Stimulated activated CD4-positive, alpha-beta T cell treated with anti-CD3 and anti-CD28 coated beads, Interleukin-4, amount 100 ng/mL, for 1 hour (primary cell): ENCODE measurements at places on chromosomes 11 and 22.

- no peak for DNase-seq
These were observed 1231.6 kb downstream of the TBC1D22A start for GRCh38 chr22:47994045-47994444.

DNA sequence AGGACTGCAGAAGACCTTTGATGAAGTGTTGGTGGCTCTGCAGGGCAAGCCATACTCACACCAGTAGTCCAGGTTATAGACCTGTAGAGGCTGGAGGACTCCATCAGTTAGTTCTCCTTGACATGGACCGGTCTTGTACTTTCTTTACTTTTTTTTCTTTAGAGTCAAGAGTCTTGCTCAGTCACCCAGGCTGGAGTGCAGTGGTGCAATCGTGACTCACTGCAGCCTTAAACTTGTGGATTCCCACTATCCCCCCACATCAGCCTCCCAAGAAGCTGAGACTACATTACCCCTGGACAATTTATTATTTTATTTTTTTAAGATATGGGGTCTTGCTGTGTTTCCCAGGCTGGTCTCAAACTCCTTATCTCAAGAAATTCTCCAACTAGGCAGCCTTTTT, 49.6 kb upstream of the E2F8 start:
- no peak for DNase-seq

GRCh38 chr11:4161305-4161704, 66.7 kb downstream of the RRM1 start:
- no peak for DNase-seq

DNA sequence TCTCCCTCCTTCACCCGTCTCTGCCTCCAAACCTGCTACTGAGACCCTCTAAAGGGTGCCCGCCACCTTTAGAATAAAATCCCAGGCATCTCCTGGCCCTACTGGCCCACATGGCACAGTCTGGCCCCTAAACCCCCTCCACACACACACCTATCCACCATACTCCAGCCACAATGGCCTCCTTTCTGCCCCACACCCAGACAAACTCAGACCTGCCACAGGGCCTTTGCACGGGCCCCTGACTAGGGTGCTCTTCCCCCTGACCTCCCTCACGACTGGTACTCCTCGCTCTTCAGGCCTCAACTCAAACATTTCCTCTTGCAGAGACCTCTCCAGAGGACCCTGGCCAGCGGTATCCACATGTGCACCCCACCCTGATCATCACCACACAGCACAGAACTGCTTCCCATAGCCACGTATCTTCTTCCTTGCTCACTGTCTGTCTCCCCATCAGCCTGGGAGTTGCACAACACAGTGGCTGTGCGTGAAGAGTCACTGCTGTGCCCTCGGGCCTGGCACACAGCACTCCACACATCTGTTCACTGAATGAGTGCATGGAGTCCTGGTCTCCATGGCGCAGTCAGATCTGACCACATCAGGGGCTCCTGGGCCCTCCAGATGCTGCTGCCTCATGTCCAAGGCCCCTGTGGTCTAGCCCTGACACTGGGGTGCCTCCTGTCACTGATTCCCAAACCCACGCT, 66.2 kb upstream of the TCF20 start:
- DNase-seq = no peak

DNA sequence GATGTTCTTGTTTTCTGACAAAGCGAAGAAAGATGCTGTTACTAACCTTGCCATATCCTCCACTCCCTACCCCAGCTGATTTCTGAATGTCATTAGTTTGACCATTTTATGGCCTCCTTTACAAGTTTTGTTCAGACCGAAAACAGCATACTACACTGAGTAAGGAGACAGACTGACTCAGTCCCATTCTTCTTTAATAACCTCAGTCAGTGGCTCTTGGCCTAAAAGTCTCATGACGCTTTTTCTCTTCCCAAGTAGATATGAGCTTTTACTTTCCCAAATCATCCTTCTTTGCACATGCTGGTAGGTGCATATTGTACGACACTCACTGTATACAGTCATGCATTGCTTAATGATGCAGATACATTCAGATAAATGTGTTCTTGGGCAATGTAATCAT, 8.0 kb upstream of the FIBIN start:
- no peak for DNase-seq

GRCh38 chr11:17596711-17597110, 49.7 kb downstream of the OTOG start:
- no peak for DNase-seq

DNA sequence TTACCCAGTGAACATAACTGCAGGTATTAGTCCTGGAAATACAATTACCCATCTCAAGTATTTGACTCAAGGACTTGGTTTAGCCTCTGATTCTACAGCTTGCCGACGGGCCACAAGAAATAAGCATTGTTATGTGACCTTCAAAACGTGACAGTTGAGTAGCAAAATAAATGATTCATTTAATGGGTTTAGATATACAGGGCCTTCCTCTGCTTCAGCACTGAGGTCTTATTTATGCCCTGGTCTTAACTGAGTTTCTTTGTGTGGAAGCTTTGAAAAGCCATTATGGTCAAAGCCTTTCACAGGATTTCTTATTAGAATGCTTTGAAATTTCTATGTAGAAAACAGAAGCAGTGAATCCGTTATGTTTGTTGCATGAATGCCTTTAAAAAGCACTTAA, 899.2 kb upstream of the API5 start:
- no peak for DNase-seq

DNA sequence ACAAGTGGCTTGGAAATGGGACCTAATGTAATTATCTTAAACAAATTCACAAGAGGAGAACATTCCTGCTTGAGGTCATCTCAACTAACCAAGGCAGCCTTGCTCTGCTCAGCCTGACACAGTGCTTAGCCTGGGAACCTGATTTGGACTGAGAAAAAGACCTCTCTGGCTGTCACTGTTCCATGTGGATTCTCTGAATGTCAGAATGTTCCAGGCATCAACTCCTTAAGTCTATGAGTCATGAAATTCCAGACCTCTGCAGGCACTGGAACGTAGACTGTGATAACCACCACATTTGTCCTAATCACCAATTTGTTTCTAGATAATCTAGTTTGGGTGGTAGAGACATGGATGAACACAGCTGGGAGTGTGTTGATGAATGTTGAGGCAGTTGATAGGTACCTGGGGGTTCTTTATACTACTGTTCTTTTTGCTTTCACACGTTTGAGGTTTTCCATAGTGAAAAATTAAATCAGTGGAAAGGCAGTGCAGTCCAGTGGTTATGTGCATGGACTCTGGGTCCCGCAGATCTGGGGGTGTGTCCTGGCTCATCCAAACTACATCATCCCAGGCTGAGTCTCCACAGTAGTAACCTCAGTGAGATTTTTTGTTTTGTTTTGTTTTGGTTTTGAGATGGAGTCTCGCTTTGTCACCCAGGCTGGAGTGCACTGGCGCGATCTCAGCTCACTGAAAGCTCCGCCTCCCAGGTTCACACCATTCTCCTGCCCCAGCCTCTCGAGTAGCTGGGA, 269.6 kb downstream of the MN1 start:
- no peak for DNase-seq

DNA sequence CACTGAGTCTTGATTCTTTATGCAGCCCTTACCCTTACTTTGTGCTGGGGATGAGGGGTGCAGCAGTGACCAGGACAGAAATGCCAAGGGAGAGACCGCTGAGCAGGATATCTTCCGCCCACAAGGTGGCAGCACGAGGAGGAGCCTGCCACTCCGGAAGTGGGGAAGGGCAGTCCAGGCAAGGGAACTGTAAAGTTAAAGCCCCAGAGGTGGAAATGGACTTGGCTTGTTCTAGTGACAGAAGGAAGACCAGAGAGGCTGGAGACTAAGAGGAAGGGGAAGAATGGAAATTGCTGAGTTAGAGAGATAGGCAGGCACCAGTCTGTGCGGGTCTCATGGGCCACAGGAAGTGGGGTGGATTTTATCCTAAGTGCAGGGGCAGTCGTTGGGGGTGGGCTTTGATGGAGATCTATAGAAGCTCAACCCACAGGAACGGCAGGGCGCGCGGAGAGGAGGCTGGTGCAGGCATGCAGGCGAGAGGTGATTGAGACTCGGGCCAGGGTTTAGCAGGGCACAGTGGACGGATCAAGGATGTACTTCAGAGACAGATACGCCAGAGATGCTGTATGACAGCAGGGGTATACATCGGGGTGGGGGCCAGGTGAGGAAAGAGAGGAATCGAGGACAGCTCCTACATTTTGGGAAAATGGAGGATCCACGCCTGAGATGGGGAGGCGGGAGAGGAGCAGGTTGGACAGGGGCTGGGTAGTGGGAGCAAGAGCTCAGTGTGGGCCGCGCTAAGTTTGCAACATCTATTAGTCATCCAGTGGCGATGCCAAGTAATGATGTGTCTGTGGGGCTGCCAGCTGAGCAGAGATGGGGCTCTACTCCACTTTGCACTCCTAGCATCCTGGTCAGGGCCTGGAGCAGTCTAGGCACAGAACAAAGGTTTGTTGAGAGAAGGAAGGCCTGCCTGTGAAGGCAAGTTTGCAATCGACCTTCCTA, 3.3 kb upstream of the GRK2 start:
- DNase-seq = peak; percentile 74

DNA sequence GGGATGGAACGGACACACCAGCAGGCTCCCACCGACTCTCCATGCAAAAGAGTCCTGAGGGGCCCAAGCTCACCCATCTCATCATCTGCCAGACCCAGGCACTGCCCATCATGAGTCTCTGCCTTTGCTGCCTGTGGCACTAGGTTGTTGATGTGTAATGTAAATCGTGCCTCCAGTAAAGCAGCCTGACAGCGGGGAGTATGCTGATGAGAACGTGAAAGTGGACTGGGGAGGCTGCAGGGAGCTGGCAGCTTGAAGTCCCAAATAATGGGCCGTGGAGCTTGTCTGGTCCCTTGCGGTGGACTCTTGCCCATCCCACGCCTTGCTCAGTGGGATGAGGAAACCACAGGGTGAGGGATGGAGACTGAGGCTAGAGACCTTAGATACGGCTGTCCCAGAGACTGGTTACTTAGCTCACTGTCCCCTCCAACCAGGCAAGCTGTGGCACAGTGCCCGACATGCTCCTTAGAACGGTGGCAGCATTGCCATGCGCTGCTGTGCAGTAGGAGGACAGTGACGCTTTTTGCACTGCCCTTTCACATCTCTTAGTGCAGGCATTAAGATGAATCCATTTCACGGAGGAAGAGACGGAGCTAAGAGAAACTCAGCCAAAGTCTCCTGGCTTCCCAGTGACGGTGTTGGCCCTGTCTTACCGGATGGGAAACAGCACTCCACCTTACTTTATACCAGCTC, 39.6 kb upstream of the PLET1 start:
- no peak for DNase-seq

DNA sequence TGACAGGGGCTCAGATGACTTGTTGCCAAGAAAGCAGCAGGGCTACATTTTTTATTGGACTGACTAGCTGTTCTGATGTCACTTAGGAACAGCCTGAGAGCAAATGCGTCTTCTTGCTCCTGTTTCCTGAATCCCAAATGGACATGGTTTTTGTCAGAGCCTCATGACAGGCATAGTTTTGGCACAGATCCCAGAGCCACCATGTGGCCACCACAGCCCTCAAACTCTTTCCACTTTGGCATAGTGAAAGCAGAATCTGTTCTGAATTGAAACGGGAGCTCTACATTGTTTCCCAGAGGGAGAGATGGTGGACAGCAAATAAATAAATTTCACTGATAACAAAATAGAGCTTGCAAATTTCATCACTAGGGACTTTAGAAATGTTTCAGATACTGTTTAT, 222.2 kb downstream of the C11orf87 start:
- DNase-seq = no peak

DNA sequence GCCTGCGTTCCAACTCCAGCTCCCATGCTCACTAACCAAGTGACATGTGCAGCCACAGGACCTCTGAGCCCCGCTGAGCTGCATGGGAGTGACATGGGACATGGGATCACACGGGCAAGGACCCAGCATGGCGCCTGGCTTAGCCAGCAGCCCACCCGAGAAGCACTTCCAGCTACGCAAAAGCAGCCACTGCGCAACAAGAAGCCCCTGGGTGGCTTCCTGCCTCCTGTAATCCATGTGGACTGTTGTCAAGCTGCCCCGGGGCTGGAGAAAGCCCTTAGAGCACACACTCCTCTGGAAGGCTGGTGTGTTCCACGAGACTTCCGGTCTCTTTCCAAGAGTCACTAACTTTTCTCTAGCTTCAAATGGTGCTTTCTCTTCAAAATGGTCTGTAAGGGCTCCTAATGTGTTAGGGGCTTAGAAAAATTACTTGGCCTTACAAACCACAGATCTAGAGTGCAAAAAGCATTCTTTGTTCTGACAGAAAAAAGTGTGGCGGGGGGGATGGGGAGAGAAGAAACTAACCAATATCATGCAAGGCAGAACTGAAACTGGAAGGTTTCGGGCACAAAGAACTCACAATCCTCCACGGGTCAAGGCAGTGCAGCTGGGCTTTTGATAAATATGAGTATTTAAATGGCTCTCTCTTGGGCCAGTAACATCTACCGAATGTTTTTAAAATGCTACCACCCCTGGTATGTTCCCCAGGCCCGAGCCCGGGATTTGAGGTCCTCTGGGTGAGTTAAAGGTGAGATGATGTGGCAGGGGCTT, 5.5 kb downstream of the C11orf24 start:
- no peak for DNase-seq

DNA sequence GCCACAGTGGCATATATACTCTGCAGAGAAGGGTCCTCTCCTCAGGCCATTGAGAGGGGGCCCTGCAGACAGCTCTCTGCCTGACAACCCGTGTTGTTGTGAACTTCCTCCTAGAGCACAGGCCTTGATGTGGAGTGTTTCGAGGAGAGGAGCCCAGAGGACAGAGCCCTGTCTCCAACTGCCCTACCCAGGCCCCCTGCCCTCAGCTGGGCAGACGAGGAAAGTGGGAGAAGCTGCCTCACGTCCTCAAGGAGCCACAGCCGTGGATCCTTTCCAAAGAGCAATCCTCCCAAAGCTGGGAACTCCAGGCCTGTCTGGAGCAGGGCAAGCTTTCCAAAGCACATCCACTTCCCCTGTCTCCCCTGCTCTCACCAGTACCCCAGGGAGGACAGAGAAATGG, 10.7 kb downstream of the LMO1 start:
- no peak for DNase-seq

GRCh38 chr11:69538854-69539253, 57.4 kb downstream of the LINC01488 start:
- DNase-seq = no peak

GRCh38 chr11:65555693-65556231, 2.4 kb downstream of the LTBP3 start:
- no peak for DNase-seq

- DNase-seq = no peak
These were observed 16.5 kb upstream of the NUCB2 start for GRCh38 chr11:17260020-17260419.

DNA sequence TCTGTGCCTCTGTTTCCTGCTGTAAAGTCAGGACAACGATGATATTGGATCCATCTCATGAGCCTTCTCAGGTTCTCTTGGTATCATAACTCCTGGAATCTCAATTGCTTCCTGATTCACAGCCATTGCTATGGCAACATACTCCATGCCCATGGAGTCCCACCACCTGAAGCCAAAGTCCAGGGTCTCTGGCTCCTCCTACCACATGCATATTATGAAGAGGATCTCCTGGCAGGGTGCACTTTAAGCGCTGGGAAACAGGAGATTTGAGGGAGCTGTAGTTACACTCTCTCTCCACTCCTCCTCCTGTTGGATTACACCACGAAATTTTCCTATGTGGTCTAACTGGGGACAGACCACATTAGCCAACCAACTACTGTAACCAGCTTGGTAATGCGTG, 130.9 kb upstream of the SEZ6L start:
- DNase-seq = no peak

GRCh38 chr11:102510439-102511135, 20.0 kb downstream of the MMP7 start:
- DNase-seq = no peak

GRCh38 chr11:47179655-47179991, 2.9 kb upstream of the ARFGAP2 start:
- peak; percentile 49 for DNase-seq
